ENCODE measurements at places on chromosomes 5 and 9.

DNA sequence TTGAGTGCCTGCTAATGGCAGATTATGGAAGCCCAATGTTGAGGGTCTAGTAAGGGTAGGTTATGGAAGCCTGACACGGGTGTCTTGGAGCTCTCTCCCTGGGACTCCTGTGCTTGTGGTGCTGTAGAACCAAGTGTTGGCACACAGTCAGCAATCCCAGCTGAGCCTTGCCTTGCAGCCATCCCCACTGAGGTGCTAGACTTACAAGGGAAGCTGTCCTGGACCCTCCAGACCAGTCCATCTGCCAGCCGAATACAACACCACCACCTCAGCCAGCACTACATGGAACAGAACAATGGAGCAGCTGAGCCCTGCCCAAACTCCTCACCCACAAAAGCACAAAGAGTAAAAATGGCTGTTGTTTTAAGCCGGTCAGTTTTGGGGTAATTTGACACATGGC is 90.5 kb upstream of the DNAH5 start:
- no peak for DNase-seq

DNA sequence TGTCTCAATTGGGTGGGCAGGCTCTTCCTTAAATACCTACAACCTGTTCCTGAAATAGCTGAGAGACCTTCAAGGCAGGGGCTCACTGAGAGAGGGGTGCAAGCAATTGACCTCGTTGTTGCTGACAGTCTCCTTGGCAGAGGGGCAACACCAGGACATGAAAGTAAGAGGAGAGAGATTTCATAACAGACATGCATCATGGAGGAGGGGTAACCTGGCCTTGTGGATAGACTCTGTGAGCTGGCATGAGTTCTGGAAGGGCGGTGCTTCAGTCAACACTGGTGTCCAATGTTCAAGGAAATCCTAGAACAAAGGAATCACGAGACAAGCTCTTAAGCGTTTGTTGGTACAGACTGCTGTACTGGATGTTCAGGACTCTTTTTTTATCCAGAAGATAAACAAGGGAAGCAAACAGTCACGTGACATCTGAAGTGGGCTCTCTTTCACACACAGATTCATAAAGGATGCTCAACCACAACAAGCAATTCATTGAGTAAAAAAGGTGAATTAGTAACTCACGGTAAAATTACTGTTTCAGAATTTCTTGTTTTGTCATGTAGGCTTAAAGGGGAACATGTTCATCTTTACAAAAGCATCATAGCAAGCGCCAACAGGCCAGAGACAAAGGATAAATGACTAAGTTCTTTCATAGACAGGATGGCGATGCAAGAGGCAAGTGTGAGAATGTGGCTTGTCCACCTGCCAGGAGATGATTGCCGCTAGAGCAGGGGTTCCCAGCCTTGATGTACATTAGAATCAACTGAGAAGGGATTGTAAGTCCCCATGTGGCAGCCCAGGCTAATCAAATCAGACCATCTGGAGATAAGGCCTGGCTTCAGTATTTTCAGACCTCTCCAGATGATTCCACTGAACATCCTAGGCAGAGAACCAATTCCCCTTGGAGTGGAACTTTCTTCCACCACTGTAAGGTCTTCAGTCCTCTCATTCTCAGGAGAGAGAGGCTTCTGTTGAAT is 20.7 kb downstream of the ANKRA2 start:
- DNase-seq = no peak

DNA sequence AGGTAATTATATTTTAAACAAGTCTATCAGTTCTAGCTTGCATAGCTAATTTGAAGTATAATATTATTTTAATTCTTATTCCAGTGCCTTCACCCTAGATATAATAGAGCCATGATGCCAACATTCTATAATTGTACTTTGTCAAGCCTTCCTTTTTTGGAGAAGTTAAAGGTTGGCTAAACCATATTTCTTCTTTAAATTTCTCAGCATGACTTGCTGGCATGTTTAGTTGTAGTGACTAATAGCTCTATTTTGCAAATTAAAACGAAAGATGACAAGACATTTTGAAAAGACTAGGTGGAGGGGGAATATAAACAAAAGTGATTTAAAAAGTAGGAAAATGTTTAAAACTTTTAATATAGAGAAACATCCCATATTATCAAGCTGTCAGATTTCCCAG is 400.7 kb downstream of the PSAT1 start:
- DNase-seq = no peak

DNA sequence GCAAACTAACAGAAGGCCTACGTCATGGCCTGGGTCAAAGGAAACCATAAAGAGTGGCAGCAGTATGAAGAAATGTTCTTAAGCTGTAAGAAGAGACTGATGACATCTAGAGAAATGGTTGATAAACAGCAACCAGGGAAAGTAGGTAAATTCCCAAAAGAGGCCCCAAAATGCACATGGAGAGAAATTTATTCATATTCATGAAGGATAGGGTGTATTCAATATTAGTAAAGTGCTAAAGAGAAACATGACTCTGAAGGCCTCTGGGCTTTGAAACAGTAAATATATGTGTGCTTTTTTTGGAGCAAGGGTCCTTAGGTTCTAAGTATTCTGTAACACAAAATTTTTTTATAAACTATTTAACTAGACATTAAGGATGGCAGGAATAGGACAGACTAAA is 149.7 kb upstream of the GRIA1 start:
- no peak for DNase-seq

DNA sequence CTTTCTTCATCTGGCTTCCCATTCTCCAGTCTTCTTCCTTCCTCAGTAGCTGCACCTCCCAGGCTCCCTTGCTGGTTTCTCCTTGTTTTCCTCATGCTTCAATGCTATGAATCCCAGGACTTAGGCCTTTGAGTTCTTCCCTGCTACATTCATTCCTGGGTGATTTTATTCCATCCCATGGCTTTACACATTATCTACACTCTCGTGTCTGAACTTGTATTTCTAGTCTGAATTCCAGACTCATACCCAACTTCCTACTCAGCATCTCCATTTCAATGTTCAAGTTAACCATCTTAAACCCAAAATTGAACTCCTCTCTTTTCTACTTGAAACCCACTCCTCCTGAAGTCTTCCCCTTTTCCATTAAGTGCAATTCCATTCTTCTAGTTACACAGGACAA is 20.0 kb downstream of the SLC24A2 start:
- no peak for DNase-seq

- DNase-seq = no peak
Measured at GRCh38 chr9:135221951-135222631, 134.6 kb downstream of the OLFM1 start.

DNA sequence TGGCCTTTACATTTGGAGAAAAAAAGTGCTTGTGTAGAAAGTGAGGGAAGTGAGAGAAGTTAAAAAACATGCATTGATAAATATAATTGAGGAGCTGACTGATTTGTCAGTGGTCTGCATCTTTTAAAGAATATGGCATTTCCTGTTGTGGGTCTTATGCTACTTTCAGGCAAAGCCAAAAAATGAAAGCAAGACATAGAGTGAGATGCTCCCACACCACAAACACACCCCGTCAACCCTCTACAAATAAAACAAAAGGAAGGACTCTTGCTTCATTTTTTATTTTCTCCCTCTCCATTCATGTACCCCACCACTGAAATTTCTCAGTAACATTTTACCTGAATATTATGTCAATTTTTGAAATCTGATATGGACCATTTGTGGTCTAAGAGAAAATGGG is 22.1 kb upstream of the PLCXD3 start:
- DNase-seq = no peak

DNA sequence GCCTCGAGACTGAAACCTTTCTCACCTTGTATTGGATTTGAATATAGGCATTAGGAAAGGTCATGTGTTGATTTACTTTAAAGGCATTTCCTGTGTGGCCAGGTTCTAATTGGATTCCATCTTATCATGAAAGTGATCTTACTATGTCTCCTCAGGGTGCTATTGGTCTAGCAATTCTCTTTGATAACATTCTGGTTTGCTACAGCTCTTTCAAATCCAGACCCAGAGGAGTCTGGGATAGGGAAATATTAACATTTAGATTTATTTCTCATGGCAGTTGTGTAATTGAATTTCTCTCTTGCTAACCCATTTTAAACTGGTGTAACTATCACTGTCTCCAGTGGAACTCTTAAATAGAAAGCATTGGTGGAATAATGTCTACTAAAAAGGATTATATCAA is 69.9 kb upstream of the NMUR2 start:
- DNase-seq = no peak

- DNase-seq = no peak
Measured at GRCh38 chr5:96404191-96404867, 28.7 kb downstream of the PCSK1 start.

GRCh38 chr9:136552117-136552703 is 6.4 kb upstream of the NOTCH1 start:
- DNase-seq = no peak

DNA sequence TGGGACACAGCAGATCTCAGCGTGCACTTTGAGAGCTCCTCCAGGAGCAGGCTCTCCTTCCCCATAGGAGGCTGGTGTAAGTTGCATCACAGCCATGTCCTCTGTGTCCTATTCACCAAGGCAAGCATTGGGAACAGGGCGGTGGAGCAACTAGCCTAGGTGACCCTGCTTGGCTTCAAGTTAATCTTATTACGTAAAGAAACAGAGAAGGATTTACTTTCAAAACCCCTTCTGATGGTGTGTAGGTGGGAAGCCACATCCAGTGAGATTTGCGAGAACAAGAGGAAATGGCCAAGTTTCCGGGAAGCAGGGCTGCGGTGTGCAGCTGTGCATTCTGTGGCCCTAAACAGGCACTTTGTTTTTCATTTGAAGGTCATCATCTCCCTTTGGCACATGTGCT is 80.2 kb downstream of the TRIO start:
- no peak for DNase-seq

- DNase-seq = no peak
Measured at GRCh38 chr5:86757824-86758223, 140.1 kb downstream of the COX7C start.

- no peak for DNase-seq
Measured at GRCh38 chr5:74262544-74263207, 377.9 kb downstream of the ENC1 start.

GRCh38 chr9:93680443-93681268 is 104.3 kb downstream of the PHF2 start:
- DNase-seq = peak; percentile 8

- no peak for DNase-seq
Measured at GRCh38 chr5:143231973-143232812, 171.3 kb downstream of the NR3C1 start.

DNA sequence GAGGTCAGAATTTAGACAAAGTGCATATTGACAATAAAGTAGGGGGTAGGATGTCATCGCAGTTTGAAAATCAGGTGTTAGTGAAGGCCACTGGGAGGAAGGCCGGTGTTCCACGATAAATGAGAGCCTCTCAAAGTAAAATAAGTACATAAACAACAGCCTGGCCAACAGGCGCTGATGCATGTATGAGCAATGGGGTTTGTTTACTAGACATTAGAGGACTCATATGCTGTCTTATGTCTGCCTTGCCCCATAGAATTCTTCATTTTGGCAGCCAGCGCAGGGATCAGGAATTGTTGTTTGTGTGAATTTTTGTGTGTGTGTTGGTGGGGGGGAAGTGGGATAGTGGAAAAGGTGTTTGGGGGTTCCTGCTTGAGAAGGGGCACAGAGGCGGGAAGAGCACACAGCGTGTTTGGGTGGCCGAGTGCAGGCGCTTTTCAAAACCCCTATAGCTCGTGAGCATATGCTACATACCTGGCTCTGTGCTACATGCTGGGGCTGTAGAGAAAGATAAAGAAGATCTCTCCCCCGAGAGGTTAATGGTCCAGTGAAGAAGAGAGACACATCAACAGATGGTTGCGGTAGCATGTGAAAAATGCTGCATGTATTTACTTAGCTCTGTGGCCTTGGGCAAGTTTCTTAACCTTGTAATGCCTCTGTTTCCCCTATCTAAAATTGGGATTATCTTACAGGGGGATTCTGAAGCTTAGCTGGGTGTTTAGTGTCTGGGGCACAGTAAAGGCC is 11.5 kb downstream of the SNX30 start:
- DNase-seq = no peak

GRCh38 chr5:96629774-96630173 is 32.4 kb upstream of the CAST start:
- no peak for DNase-seq

GRCh38 chr5:141855265-141856036 is 22.8 kb downstream of the PCDH1 start:
- DNase-seq = no peak
